ENCODE measurements at places on chromosomes 11 and 22.

GRCh38 chr11:38191101-38191500, 1593.1 kb upstream of the RAG2 start:
- DNase-seq = no peak

- no peak for DNase-seq
These were observed 12.1 kb downstream of the CECR2 start for GRCh38 chr22:17381192-17381913.

- no peak for DNase-seq
These were observed 122.3 kb downstream of the GRIK4 start for GRCh38 chr11:120633616-120634393.

DNA sequence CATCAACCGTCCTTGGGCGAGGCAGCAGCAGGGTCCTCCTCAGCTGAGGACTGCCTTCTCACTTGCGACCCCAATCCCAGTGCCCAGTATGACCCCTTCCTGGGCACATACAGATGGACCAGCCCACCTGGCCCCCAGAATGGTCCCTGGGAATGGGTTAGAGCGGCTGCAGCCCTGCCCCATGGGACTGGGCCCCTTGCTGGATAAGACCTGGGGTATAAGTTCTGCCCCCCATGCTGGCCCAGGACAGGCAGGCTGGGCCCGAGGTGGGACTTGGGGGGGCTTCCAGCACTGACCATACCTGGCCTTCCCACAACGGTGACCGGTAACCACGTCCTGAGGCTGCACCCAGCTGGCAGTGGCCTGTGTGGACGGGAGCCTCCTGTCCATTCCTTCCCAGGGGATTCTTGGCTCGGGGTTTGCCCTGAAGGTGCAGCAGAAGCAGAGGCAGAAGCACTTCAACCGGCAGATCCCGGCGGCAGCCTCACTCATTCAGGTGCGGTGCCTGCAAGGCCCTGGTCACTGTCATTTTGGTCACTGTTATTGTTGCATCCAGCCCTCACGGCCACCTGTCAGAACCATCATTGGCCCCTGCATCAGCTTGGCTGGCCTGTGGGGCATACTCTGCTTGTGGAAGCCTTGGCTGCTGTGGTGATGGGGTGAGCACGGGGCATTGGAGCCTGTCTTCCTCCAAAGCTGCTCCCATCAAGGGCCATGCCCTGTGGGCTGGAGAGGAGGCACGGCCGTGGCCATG, 114.8 kb downstream of the KCNQ1OT1 start:
- no peak for DNase-seq

DNA sequence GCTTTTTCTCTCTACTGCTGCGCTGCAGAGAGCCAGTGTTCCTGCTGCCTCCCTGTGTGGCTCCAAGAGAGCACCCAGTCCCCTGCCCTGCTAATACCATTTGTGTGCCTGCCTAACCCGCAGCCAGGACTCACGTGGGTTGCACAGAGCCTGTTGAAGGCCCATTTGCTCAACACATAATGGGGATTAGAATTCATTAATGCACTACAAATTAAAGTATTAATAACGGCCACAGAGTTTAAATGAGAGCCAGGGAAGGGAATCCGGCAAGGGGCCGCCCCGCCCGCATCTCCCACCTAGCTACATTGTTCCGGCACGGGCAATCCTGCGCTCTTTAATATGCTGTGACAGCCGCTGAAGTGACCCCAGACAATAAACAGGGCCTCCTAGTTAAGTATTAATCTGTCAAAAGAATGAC, 211.3 kb downstream of the NXPE2 start:
- no peak for DNase-seq

- DNase-seq = no peak
These were observed 169.8 kb upstream of the TENM4 start for GRCh38 chr11:79610678-79611077.

- DNase-seq = no peak
These were observed 4.5 kb downstream of the OSM start for GRCh38 chr22:30262112-30262511.

DNA sequence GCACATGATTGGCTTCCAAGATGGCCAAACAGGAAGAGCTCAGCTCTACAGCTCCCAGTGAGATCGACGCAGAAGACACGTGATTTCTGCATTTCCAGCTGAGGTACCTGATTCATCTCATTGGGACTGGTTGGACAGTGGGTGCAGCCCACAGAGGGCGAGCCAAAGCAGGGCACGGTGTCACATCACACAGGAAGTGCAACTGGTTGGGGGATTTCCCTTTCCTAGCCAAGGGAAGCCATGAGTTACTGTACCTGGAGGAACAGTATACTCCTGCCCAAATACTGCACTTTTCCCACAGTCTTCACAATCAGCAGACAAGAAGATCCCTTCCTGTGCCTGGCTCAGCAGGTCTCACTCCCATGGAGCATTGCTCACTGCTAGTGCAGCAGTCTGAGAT, 131.2 kb downstream of the DLG2 start:
- no peak for DNase-seq

DNA sequence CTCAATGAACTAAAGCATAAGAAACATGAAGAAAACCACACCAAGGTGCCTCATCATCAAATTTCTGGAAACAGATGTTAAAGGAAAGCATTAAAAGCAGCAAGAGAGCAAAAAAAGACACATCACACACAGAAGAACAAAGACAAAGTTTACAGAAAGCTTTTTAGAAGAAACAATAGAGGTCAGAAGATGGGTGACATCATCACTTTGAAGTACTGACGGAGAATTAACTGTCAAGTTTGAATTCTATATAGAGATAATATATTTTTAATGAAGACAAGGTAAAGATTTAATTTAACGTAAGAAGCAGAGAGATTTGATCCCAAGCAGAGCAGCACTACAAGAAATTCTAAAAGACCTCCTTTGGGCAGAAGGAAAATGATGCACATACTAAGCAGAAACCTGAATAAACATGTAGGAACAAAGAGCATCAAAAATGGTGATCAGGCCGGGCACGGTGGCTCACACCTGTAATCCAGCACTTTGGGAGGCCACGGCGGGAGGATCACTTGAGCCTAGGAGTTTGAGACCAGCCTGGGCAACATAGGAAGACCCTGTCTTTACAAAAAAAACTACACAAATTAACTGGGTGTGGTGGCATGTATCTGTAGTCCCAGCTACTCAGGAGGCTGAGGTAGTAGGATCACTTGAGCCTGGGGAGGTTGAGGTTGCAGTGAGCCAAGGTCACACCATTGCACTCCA, 63.3 kb upstream of the RTL6 start:
- DNase-seq = no peak
